GM03348 (cell line): ENCODE measurements at places on chromosomes 6 and 20.

GRCh38 chr6:72238900-72239299 is 352.6 kb downstream of the RIMS1 start:
- no peak for DNase-seq

- DNase-seq: no peak
Measured at GRCh38 chr6:209432-210103, 82.7 kb upstream of the DUSP22 start.

- no peak for DNase-seq
Measured at GRCh38 chr6:80126657-80127345, 20.3 kb downstream of the BCKDHB start.

DNA sequence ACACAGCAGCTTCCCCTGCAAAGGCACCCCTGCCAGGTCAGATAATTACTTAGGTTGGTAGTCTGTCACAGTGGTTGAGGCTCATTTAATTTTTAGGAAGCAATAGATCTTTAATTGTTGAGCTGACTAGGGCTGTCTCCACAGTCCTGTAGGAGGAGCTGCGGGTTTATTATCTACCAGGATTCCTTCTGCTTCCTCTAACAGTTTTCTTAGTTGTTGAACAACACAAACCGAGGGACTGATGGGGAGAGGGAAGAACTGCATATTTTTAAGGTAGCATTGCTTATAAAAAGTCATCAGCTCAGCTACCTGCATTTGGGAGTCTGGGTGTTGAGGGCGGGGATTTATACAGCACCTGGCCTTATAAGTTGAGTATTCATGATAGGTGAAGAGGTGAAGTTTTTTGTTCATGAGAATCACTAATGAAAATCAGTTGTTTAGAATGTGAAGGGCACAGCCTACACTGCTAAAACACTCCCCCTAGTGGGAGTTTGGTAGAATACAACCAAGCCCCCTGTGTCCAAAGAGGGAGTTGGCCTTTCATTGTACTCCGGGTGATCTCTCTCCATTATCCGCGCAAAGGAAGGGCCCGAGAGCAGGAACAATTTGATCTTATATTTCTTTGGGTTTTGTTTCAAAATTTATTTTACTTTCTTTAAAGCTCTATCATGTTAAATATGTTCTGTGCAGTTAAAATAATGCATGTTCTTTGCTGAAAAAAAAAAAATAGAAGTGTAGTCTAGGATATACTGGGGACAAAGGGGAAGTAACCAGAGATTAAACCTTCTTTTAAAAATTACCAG is 69.6 kb downstream of the SSR1 start:
- DNase-seq: peak; percentile 85

DNA sequence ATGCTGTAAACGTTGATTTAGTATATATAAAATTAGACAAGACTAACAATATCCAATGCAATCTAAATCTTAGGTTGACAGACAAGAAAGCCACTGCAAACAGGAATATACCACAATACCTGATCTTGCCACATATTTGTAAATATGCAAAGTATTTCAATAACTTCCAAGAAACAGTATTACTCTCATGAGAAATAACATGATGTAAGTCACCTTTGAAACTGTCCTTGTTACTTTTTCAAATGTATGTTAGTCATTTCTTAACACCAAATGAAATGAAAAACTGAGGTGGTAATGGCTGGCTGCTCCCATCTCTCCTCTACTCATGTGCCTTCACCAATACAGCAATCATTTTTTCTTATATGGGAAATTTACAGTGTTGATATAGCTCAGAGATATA is 118.7 kb downstream of the ATG5 start:
- DNase-seq: no peak

DNA sequence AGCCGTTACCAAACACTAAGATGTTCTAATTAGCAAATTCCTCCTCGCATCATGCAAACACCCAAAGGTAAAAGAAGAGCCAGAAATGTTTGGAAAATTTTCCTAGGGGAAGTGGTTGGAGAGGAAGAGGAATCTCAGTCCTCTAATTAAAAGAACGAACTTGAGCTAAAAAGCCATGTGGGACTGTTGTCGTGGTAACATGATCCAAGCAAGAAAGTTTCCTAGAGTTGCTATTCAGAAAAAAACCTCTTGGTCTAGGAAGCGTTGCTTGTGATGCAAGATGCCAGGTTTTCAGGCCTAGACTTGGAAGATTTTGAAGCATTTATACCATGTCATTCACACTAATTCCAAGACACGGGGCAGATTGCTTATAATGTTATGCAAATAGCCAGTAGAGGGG is 106.8 kb upstream of the DOK5 start:
- no peak for DNase-seq

DNA sequence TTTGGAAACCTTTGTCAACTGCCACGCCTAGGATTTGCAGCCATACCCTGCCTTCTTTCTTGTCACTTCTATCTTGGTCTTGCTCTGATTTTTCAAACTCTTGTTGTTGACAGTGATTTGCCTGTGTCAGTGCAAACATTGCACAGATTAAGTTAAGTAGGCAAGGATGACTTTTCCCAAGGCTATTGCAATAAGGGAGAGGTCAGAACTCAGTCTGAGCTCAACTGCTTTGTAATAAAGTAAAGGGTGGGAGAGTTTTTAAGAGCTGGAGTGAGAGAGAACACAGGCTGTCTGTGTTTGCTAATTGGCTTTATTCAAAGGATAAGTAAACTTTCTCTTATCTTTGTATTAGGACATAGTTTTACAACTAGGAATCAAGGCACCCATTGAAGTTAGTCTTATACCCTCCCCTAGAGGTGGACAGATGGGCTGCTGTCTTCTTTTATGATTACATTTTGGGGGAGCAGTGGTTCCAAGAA is 448.6 kb downstream of the PHF3 start:
- no peak for DNase-seq

DNA sequence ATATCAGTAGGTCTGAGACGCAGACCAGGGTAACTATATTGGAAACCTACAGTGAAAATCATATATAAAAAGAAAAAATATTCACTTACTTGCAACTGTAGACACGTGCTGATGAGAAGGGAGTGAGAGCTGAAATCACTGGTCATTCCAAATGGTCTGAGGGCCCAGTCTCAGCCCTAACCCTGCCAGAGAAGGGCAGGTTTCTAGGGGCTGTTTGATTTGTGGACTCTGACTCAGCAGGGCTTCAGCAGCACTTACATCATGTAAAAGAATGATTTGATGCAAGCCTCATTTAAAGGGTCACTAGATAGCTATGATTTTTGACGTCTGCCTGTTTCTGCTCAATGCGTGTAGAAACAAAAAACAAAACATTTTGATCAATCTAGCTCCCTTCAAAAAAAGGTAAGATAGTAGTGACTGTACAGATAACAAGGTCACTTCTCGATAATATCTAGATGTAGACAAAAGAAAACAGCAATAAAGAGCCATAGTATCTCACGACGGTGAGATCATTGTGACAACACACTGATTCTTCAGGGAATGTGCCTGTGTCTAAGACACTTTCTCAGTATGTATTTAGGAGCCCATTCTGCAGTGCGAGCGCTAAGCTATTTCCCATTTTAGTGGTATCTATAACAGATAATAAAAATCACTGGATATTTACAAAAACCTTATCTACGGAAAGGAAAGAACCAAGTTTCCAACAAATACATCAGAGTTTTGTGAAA is 307.2 kb downstream of the HIVEP2 start:
- no peak for DNase-seq

DNA sequence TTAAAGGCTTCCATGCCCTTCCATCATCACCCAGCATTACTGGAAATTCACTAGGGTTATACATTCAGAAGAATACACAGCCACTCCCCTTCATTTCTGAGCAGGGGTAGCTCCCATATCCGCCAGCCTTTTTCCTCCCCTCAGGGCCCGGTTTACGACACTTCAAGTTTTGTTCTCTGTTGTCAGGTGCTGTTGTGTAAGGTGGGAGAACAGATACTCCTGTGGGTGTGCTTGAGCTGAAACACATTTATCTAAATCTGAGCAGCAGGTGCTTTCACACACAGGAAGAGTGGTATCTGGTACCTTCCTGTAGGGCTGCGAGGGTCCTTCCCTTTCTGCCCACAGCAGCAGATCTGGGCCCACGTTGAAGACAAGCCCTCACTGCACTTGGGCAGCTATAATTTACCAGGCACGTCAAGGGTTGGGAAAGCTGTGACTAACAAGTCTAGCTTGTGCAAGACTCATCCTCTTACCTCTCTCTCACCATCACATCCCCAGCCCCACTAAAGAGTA is 215.8 kb upstream of the RREB1 start:
- DNase-seq: no peak

DNA sequence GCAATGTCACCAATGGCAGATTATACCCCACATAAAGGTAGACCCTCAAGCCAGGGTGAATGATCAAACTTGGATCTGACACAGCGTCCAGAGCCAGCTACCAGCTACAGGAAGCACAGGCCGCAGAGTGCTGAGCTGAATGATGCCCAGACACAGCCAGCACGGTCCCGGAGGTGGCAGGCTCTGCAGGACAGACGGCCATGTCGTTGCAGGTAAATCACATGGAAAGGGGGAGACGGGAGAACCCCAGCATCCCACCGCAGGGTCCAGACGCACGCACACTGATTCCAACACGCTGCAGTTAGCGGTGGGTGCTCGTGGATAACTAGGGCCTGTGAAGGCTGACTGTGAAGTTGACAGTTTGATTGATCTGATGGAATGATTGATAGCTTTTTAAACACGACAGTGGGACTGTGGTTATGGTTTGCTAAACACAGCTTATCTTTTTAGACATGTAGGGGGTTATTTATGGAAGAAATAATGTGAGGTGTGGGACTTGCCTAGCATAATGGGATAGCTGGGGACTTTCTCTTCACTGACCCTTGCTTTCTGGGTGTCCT is 228.5 kb downstream of the ERMARD start:
- no peak for DNase-seq

DNA sequence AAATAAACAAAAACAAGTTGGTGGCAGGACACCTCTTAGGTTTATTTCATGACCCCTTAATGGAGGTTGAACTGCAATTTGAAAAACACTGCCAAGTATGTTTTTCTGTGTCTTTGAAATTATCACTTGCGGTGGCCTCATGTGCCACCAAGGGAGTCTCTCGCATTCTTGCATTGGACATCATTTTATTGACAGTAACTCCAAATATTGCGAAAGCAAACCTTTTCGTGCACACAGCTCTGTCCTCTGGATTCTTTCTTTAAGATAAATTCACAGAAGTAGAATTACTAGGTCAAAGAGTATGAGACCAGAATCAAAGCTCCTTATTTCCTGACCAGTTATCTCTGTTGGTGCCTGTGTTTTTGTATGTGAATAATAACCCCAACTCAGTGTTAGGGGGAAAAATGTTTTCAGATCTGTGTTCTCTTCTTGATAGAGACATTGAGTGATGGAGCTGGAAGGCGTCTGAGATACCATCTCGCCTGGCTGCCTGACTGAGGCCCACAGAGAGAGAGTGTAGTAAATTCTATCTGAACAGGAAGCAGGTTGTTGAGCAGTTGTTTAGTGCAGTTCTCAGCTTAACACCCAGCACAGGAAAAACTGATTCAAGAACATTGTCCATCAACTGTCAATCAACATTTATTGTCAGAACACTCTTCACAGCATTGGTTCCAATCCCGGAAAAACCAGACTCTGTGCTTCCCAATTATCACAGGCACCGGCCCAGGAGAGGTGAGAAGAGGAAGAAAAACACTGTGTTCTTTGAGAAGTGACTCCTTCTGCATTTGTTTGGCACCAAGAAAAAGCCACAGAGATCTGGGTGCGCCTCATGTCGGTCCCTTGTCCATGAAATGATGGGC is 2.2 kb upstream of the CCDC167 start:
- no peak for DNase-seq

DNA sequence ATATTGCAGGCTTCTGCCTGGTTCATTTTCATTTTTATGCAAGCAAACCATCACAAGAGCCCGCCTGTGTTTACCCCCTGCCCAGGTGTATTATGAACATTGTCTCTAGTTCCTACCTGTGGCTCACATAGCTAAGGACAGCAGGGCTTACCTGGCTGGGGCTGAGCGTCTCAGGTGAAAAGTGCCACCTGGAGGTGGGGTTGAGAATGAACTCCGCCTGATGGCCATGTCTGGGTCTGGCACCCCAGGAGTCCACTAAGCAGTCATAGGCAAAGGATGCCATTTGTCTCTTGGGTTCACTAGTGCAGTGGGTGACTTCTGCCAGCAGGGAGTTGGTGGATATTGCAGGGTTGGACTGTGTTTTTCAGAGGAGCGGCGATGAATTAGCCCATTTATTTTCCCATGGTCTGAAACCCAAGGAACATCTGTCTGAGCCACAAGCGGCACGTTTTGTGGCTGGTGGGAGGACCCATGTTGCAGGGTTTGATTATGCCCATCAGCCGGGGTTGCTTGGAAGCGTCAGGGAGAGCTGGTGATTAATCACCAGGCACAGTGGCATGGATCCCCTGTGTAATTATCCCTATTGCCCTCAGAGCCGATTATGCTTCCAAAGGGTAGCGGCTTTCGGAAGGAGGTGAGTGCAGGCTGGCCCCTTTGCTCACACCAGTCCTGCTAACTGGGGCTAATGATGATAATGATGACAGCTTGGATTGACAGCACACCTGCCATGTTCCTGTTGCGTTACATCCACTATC is 92.1 kb downstream of the CDH26 start:
- DNase-seq: no peak

DNA sequence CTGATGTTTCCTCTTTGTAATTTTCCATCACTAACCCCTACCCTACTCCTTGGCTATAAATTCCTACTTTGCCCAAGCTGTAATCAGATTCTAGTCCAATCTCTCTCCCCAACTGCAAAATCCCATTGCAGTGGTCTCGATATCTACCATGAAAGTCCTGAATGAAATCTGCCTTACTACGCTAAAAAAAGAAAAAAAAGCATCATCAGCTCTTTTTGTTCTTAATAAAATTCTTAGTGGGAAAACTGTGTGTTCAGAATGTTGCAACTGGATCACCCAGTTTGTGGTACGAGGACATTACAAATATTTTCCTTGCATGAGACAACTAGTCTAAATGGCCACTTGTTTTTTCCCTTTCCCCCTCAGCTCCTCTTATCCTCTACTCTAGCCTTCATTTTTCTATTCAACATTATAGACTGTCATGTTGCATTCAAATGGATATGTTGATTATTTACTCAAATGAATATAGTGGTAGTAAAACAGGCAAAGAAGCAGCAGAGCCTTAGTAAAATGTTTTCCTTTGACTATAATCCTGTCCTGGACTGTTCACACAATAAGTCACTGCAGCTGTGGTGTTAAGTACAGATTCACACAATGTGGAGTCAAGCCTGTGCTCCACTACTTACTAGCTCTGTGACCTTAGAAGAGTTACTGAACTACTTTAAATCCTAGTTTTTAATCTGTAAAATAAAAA is 527.1 kb upstream of the MARCKS start:
- DNase-seq: no peak
